ENCODE measurements at places on chromosomes 11 and 22.

- DNase-seq = no peak
Observed at GRCh38 chr22:36814801-36815200, 2.0 kb downstream of the PVALB start.

GRCh38 chr11:113167599-113167998 is 146.8 kb upstream of the TTC12 start:
- no peak for DNase-seq

GRCh38 chr22:20566420-20567260 is 59.2 kb downstream of the MED15 start:
- no peak for DNase-seq

DNA sequence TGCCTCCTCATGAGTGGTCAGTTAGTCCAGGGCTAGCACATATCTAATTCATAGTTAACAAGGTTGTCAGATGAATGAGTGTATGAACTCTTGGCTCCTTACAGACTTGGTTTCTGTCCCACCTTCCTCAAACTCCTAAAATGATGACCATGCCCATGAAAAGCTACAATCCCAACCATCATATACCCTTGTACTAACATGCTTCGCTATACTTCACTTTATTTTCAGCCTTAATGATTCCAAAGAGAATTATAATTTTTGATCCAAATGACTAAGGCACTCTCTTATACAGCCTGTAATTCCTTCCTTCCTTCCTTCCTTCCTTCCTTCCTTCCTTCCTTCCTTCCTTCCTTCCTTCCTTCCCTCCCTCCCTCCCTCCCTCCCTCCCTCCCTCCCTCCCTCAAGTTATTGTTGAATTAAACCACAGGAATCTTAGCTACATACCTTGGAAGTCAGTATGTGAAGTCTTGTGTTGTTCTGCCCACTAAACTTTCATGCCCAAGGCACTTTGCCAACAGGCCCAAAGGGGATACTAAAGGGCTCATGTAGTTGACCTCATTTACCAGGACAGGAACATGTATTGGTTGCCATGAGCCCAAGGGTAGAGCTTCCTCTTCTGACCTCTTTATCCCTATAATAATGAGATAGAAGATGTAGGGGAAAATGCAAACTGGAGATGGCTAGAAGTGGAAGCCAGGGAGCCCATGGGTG is 37.4 kb downstream of the CALCA start:
- no peak for DNase-seq

DNA sequence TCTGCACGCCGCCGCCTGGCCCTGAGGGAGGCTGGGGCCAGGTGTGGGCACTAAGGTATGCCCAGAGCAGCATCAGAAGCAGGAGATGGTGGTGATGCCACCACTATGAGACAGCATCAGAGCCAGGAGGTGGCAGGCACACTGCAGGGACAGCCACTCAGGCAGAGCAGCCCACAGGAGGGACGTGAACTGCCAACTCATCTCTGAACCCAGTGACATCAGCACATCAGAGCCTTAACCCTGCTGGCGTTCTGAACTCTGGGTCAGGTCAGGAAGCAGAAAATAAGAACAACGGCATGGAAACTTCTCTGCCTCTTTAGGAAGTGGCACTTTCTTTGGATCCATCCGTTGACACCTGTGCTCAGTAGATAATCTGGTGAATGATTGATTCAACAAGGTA is 14.7 kb upstream of the IFT27 start:
- no peak for DNase-seq

- DNase-seq = no peak
Observed at GRCh38 chr11:33692541-33692940, 8.1 kb downstream of the C11orf91 start.

GRCh38 chr11:57983191-57983590 is 40.5 kb upstream of the OR9Q1 start:
- DNase-seq = no peak

DNA sequence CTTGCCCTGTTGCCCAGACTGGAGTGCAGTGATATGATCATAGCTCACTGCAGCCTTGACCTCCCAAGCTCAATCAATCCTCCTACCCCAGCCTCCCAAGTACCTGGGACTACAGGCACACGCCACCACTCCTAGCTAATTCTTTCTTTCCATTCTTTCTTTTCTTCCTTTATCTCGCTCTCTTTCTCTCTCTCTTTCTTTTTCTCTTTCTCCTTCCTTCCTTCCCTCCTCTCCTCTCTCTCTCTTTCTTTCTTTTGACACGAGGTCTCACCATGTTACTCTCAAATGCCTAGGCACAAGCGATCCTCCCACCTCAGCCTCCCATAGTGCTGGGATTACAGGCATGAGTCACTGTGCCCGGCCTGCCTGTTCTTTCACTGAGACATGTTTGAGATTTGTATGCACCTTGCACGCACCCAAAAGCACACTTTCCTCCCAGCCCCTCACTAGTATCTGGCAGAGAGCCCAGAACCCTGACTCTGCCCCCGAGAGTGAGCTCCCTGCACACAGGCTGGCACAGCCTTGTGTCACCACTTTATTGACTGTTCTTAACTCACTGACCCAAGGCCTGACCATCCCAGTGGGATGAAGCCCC is 56.8 kb downstream of the CD6 start:
- peak; percentile 61 for DNase-seq

DNA sequence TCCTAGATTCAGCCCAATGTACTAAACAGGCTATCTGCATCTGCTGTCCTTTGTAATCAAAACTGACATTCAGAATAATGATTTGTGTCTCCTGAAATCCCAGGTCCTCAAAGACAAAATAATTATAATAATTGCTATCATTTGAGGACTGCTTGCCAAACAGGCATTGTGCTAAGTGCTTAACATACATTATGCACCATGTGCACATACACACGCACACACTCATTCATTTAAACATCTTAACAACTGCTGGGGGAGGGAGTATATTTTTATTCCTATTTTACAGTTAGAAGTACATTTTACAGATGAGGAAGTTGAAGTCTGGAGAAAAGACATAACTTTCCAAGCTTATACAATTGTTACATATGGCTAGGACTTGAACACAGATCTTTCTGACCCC is 308.0 kb upstream of the ZC3H12C start:
- no peak for DNase-seq

- no peak for DNase-seq
Observed at GRCh38 chr11:109303342-109303741, 118.6 kb upstream of the C11orf87 start.

GRCh38 chr11:111499483-111499882 is 12.7 kb downstream of the BTG4 start:
- no peak for DNase-seq

- DNase-seq = no peak
Observed at GRCh38 chr11:104588446-104588845, 309.8 kb downstream of the CASP12 start.

DNA sequence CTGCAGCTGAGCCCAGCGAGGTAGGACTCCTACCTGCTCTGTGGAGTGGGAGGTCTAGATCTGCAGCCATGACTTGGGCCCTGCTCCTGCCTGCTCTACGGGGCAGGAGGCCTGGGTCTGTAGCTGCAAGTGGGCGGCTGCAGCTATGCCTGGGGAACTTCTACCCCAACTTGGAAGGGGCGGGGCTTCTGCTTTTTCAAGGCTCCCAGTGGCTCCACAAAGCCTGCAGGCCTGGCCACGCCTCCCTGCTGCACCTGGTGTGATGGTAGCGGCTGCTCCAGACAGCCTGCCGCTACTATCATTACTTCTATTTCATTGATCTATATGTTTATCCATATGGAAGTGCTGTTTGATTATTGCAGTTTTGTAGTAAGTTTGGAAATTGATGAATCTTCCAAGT is 121.2 kb downstream of the NELL1 start:
- DNase-seq = no peak

GRCh38 chr22:40108396-40108795 is 69.3 kb upstream of the TNRC6B start:
- no peak for DNase-seq

DNA sequence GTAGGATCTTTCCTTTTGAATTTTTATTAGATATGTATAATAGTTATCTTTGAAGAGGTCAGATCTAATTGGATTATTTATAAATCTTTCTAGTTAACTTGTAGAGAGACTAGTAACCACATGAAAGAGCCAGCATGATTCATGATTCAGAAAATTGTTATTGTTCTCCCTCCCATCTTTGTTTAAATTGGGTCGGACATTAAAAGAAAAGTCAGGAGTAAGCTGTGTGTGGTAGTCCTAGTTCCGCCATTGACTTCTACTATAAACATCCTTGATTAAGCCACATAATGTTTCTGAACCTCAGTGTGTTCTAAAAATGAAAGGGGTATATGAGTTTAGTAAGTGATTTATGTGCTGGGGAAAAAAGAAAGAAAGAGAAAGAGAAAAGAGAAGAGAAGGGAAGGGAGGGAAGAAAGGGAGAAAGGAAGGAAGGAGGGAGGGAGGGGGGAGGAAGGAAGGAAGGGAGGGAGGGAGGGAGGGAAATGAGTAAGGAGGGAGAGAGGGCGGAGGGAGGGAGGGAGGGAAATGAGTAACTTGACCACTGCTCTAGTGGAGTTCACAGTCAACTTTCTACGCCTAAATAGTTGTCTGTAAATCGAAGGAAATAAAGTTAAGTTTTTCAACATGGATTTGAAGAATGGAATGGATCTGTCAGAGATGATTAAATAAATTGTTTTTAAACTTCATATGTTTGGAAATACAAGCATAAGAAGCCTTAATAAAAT is 32.9 kb downstream of the SIK2 start:
- no peak for DNase-seq

GRCh38 chr11:84188521-84188920 is 902.4 kb upstream of the CCDC90B start:
- DNase-seq = no peak

DNA sequence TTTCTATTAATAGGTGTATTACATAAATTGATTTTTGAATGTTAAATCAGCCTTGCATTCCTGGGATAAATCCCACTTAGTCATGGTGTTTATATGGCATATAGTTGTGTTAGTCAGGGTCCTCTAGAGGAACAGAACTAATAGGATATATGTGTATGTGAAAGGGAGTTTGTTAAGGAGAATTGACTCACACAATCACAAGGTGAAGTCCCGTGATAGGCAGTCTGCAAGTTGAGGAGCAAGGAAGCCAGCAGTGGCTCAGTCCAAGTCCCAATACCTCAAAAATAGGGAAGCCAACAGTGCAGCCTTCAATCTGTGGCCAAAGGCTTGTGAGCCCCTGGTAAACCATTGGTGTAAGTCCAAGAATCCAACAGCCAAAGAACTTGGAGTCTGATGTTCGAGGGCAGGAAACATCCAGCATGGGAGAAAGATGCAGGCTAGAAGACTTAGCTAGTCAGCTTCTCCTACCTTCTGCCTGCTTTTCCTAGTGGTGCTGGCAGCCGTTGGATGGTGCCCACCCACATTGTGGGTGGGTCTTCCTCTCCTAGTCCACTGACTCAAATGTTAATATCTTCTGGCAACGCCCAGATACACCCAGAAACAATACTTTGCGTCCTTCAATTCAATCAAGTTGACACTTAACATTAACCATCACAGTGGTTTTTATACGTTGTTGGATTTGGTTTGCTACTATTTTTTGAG is 12.9 kb downstream of the SFI1 start:
- no peak for DNase-seq

DNA sequence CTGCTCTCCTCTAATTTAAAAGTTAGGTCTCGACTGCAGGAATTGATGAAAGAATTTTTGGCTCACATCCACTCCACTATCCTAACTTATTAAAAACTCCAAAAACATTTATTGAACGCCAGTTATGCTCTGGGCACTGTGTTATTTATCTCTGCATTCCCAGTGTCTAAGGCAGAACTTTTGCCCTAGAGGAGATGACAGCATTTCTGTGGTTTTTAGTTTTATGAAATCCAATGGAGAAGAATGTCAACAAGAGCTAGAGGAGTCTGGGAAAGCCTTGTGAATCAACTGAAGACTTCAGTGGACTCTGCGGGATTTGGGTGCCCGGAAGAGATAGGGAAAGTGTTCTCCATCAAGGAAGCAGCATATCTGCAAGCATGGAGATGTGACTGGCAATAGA is 217.0 kb upstream of the PGR start:
- DNase-seq = no peak
